Stimulated activated CD8-positive, alpha-beta memory T cell treated with anti-CD3 and anti-CD28 coated beads, Interleukin-4, amount 100 ng/mL, for 48 hours (primary cell): ENCODE measurements at places on chromosomes 5 and 9.

- no peak for DNase-seq
Observed at GRCh38 chr5:109655841-109656240, 33.9 kb upstream of the MAN2A1 start.

- no peak for DNase-seq
Observed at GRCh38 chr5:15103864-15104263, 232.3 kb upstream of the ANKH start.

- DNase-seq, result peak; percentile 61
Observed at GRCh38 chr5:4941957-4942830, 197.9 kb upstream of the ADAMTS16 start.

- DNase-seq, result no peak
Observed at GRCh38 chr9:116313638-116314037, 160.0 kb downstream of the PAPPA start.

GRCh38 chr5:133700251-133700650 is 87.9 kb upstream of the FSTL4 start:
- DNase-seq, result peak; percentile 7

GRCh38 chr5:105817416-105817815 is 1853.3 kb downstream of the EFNA5 start:
- DNase-seq, result no peak

- DNase-seq, result no peak
Observed at GRCh38 chr5:75512383-75513074, 838 bp downstream of the POLK start.

GRCh38 chr5:173056783-173057061 is 570 bp downstream of the CREBRF start:
- DNase-seq, result no peak

DNA sequence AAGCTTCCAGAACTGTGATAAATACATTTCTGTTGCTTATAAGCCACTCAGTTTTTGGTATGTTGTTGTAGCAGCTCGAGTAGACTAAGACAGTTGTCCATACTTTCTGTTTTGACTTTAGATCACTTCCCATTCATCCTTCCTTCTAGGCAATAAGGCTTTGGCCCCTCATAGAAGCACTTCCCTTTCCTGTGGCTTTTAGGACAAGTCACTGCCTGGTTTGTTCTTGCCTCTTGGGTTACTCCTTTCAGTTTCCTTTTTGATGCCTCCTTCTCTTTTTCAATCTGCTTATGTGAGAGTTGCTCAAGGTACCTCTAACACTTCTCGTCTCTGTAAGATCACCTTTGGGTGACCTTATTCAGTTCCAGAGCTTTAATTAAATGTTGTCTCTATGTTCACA is 72.4 kb upstream of the NTRK2 start:
- no peak for DNase-seq

DNA sequence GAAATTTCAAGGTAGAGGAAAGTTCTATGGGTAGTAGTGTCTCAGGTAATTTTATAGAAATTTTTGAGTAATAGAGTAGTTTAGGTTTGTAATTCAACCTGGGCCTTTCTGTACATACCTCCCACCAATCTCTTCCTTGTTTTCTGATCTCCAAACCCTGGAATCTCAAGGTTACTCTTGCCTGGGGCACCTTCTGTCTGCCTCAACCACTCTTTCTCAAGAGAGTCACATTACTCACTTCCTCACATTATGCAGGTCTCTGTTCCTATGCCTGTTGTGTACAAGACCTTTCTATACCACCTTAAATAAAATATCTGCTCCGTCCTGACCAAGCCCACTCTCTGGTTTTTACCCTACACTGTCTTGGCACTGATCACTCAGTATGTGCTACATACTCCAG is 412.6 kb upstream of the CTNND2 start:
- no peak for DNase-seq

DNA sequence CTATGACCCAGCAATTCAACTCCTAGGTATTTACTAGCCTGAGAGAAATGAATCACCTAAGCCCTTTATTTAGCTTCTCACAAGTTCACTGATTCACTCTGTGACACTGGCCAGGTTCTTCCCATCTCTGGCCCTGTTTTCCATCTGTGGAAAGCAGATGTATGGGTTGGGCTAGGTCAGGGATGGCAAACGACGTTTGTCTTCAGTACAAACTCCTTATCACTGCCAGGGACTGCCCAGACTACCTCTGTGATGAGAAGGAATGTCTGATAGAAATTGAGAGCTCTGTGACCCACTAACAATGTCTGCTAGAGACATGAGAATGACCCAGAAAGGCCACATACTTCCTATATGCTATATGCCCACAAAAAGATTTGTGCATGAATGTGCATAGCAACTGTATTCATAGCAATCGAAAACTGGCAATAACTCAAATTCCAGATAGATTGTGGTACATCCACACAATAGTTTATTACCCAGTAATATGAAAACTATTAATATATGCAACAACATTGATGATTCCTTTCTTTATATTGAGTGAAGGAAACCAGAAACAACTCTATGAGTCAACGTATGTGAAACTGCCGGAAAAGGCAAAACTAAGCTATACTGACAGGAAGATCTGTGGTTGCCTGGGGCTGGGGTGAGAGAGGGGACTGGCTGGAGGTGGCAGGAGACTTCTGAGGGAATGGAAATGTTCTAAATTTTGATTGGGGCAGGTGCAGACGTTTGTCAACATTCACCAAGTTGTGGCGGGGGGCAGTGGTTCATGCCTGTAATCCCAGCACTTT is 32.0 kb upstream of the ADAM19 start:
- DNase-seq, result peak; percentile 69

DNA sequence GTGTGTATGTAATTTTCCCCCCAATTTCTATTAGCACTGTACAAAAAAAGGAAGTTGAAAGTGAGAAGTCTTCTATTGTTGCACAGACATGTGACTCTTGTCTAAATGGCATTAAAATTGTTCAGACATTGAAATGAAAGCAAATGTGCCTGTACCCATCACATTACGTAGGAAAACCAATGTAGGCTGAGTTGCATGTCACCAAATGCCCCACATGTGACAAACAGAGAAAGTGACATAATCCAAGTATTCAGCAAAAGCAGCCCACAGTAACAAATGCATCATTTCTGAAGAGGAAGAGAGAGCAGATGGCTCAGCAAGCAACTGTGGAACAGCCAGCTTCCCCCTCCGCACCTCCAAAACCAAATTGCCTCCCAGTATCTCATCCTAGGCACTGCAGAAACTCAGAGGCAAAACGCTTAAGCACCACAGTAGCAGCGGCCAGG is 161.5 kb upstream of the NR4A3 start:
- no peak for DNase-seq

DNA sequence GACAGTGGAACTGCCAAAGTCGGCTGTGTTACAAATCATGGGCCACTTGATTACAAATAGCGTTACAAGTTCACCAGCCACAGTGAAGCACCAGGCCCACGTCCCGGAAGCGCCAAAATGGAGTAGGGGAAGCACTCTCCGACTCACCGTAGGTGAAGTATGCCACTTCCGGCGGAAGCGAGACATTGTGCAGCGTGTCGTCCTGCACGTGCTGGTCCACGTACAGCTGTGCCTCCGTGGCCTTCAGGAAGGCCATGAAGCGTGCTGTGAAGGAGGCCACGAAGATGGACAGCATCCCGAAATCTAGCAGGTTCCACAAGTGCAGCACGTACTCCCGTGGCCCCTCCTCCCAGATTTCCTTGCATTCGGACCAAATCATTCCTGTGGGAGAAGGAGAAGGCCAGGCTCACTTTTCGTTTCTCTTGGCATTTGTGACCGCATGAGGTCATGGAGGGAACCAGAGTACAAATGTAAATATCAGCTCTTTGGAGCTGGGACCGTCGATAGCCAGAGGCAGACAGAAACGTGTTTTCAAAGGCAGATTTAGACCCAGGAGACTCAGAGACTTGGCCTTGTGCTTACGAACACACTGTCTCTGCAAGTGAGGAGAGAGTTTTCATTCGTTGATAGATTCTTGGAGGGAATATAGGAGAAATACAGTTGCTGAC is 58.7 kb upstream of the SMIM32 start:
- no peak for DNase-seq

GRCh38 chr9:68508547-68508946 is 32.1 kb downstream of the TMEM252 start:
- DNase-seq, result no peak

DNA sequence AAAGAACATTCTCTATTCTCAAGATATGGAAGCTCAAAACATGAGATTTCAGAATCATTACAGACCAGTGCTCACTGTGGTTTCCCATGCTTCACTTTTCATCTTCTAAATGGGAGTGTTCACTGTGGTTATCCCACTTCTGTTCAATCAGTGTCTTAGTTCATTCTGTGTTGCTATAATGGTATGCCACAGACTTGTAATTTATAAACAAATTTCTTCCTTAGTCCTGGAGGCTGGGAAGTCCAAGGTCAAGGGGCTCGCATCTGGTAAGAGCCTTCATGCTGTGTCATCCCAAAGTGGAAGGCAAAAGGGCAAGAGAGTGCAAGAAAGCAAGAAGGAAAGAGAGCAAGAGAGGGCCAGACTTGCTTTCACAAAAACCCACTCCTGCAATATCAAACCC is 146.3 kb downstream of the TTC39B start:
- no peak for DNase-seq

- no peak for DNase-seq
Observed at GRCh38 chr5:95835682-95836385, 13.3 kb upstream of the GLRX start.

GRCh38 chr5:152474961-152475360 is 69.9 kb upstream of the NMUR2 start:
- DNase-seq, result no peak

- DNase-seq, result no peak
Observed at GRCh38 chr5:143206196-143207053, 197.1 kb downstream of the NR3C1 start.

GRCh38 chr9:98034593-98035546 is 21.7 kb upstream of the NANS start:
- DNase-seq, result peak; percentile 97

DNA sequence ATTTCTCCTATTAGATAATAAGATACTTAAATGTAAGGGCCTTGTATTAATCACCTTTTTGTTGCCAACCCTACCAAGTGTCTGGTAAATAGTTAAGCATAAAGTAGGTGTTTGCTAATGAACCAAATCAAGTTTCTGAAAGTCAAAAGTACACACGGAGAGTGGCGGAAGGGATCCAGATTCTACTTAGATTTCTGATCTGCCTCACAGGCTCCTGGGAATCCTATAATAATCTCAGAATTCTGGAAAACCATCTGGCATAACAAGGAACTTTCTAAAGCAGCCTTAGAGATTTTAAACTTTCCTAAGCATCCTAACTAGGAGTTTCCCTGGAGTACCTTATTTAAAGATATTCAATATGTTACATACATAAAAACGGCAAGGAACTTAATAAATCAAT is 363.2 kb upstream of the SMC2 start:
- DNase-seq, result no peak

DNA sequence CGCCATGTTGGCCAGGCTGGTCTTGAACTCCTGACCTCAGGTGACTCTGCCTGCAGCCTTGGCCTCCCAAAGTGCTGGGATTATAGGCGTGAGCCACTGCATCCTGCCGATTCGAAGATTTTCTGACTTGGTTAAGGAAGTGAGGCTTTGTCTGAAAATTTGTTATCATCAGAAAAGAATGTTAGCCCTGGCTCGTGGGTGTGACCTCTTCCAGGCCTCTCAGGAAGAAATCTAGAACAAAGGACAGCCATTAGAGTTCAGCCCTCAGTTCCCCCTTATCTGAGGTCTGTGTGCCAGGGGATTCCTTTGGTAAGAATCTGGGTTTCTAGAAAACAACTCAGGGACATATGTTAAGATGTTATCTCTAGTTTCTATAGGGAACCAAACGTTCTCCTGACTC is 6.2 kb downstream of the OR2S2 start:
- no peak for DNase-seq

- DNase-seq, result no peak
Observed at GRCh38 chr9:129081388-129081904, 535 bp downstream of the DOLPP1 start.

- no peak for DNase-seq
Observed at GRCh38 chr5:10303699-10304170, 4.0 kb downstream of the CMBL start.

DNA sequence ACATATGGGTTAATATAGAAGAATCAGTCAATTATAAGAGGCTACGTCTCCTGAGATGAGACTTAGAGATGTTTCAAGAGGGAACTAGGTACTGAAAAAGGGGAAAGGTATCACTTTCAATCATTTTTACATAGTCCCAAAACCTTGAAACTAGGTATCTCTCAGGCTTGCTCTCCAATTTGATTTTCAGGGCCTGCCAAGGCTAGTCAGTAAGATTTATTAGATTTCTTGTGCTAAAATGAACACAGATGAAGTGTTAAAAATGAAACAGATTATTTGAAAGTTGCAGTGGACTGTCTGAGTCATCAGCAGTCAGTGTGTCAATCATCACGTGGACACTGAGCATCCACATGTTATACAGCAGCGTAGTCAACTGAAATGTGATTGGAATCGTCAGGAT is 591.1 kb downstream of the DTWD2 start:
- no peak for DNase-seq
